Midbrain (tissue), 1 donor: ENCODE measurements at places on chromosomes 7 and 10.

DNA sequence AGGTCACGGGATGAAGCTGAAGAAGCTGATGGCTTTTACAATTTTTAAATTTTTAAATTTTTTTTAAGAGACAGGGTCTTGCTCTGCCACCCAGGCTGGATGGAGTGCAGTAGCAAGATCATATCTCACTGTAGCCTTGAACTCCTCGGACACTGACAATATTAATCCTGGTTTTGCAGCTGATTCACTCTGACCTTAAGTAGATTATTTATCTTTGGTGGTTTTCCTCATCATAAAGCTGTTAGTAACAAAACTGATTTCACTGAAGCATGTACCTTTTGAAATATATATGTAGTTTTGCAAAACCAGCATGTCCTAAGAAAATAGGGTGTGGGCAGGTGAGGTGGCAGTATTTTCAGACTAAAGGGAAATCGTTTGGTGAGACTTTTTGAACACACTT, 56.0 kb downstream of the DYNC2I1 start:
- no peak for DNase-seq

GRCh38 chr10:45487735-45488134, 113.7 kb downstream of the ALOX5 start:
- no peak for DNase-seq

DNA sequence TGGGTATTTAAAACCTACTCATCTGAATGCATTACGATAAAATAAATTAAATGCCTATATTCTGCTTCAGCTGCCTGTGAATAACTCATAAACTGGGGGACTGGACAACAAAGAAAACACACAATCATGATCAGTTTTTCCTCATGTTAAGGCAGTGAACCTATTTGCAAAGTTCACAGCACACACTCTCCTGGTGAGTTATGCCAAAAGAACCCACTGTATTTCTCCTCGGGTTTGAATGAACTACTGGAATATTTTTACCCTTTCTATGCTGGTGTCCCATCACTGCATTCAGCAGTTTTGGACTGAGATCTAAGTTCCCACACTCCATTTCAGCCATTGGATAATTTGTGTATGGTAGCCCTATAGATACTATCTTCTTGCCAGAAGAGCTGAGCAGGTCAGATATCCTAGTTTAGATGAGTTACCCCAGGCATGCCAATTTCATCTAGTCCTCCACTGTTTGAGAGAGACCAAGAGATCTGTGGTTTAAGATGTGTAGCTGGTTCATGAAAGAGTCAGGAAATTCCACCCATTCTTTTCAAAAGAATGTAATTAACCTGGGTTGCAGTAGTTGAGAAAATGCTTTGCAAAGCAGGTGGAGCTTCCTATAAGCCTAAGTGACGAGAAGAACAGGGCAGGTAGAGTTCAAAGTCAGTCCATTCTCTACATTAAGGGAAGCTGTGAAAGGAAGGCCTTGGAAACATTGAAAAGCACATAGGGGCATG, 101.7 kb downstream of the PLXDC2 start:
- no peak for DNase-seq

GRCh38 chr7:44564606-44565005, 9.1 kb downstream of the DDX56 start:
- DNase-seq: no peak

- DNase-seq: no peak
Measured at GRCh38 chr10:116124777-116125176, 148.2 kb downstream of the GFRA1 start.

GRCh38 chr7:35366167-35367155, 112.6 kb upstream of the TBX20 start:
- no peak for DNase-seq

GRCh38 chr7:49630513-49630912, 142.9 kb upstream of the VWC2 start:
- no peak for DNase-seq

- DNase-seq: no peak
Measured at GRCh38 chr10:30853066-30853465, 178.6 kb downstream of the ZNF438 start.

DNA sequence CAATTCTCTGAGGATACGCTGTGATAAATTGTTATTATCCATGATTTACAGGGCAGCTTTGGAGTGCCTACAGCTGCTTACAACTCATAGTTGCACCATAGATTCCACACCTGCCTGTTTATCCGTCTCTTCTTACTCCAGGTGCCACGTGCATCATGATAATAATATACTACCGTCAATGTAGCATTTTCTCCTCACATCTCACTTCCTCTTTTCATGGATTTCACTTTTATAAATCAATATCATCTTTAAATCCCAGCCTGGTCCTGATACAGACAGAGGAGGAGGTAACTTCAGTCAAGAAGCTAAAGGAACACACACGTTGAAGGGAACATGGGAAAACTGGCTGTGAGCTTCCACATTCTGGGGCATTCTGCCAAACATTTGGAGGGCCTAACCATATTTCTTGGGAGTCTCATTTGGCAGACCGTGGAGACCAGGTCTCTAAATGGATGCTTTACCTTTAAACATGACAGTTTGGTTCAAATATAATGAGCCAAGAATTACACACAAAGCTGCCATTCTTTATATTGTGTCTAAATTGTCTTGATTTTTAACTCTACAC, 2.4 kb downstream of the CH25H start:
- DNase-seq: no peak

DNA sequence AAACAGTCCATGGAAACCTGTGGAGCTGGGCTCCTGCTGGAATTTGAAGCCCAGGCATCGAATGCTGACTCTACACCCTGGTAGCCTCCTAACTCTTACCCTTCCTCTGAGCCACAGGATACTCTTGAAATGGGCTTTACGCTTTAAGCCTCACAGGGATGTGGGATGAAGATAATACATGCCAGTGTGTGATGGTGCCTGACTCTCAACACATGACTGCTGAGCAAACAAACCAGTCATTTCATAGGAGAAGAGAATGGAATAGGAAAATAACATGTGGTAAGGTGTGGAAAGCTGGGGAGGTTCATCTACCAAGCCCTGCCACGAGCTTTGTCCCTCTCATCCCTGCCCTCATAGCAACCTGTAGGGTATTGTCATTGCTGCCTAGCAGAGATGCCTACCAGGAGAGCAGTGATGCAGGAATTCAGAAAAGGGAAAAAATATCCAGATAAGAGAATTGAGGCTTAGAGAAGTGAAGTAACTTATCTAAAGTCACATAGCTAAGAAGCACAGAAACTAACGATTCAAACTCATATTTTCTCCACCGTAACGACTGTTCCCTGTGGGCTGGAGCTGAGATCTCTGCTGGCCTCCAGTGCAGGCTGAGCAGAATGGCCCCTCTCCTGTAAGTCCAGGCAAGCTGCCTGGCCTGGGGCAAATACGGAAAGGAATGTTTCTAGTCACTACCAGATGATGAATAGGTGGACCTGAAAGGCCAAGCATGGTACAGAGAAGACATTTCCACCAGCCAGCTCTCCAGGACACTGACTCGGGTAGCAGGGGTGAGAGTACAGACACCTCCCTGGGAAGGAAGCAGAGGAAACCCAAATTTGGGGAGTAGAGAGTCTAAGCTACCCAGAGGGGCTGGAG, 90.2 kb upstream of the DUSP5 start:
- DNase-seq: no peak

- DNase-seq: no peak
Measured at GRCh38 chr10:108095932-108096925, 931.7 kb upstream of the SORCS1 start.

- no peak for DNase-seq
Measured at GRCh38 chr7:120703585-120704240, 154.2 kb downstream of the TSPAN12 start.

- DNase-seq: peak; percentile 54
Measured at GRCh38 chr10:76036111-76036940, 604.9 kb downstream of the LRMDA start.

GRCh38 chr7:45703911-45704682, 129.9 kb downstream of the ADCY1 start:
- DNase-seq: no peak

GRCh38 chr7:144408121-144408520, 4.6 kb upstream of the NOBOX start:
- DNase-seq: no peak

- DNase-seq: no peak
Measured at GRCh38 chr10:847868-848267, 83.6 kb downstream of the LARP4B start.

GRCh38 chr7:75038508-75038907, 35.1 kb downstream of the RCC1L start:
- DNase-seq: no peak

DNA sequence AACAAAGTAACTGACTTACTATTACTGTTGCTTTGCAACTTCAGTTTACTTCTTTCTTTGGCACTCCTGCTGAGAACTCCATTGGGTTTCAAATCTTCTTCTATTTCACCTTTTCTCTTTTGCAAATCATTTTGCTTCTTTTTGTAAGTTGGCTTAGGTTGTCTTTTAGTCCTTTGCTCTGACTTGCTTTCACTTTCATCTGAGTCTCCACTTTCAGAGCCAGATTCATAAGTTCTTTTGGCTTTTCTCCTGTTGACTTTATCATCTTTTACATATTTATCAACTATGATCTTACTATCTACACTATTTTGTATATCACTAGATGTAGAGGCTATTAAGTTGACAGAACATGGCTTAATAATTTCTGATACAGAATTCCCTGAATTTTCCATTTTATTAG, 73.4 kb downstream of the NRBF2 start:
- DNase-seq: peak; percentile 61

DNA sequence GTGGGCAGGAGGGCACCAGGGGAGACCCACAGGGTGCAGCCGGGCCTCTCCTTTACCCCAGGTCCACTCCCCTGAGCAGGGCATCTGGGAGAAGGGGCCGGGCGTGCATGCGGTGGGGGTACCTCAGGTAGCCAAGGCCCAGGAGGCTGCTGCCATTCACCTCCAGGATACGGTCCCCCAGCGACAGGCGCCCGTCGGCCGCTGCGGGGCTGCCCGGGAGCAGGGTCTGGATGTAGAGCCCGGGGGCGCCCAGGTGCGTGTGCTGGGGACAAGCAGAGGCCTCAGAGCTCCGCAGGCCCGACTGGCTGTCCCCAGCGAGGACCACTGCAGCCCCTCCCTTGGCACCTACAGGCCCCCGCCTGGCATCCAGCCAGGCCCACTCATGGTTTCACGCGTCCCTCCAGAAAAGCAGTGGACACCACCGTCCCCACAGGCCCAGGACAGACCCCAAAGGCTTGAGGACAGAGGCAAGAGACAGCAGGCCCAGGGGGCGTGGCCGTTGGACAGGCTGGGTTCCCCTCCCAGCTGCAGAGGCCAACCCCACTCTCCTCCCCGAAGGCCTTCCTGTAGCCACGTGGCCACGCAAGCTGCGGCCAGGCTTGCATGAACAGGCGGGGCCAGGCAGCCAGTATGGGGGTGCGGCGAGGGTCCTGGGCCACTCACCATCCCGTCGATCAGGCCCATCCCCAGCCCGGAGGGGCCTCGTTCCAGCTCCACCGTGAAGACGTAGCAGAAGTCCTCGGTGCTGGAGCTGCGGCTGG, 24.3 kb downstream of the AP5Z1 start:
- DNase-seq: no peak

DNA sequence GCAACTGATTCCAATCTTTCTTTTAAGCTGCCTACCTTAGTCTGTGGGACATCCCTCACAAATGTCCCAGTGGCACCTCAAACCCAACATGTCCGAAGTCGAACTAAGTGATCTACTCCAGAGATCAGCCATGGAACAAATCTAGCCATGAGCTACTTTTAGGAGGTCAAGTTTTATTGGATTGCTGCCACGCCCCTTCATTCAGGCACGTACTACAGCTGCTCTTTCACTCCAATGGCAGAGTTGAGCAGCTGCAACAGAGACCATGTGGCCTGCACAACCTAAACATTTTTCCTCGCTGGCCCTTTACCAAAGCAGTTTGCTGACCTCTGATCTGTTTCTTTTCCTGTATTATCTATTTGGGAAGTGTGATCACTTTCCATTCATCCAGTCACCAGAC, 192.4 kb upstream of the CDCA7L start:
- no peak for DNase-seq

- DNase-seq: peak; percentile 3
Measured at GRCh38 chr7:118573085-118573484, 348.6 kb downstream of the ANKRD7 start.
